Right lung (tissue), 10 donors: ENCODE measurements at places on chromosomes 5 and 9.
A peak's percentile ranks its signal among the peaks of the same experiment; 100 is the strongest.

DNA sequence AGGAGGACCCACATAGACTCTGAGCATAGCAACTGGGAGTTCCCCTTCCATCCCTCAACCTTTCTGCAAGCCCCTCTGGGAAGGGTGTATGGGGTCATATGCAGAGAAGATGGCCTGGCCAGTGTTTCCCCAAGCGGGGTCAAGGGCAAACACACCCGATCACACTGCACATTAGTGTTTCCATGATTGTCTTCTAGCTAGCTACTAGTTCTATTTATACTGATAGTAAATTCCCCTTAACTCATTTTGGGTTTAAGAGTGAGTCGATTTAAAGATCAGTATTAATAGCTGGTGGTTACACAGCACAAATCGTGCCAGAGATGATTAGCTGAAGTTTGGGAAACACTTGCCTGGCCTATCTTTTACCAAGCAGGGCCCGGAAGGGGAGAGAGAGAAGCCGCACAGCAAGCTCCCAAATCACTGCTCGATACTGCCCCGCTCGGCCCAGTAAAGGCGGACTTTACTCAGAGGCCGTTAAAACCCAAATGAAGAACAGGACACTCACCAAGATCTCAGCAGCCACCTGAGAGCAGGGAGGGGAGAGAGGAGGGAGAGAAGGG is 29.4 kb upstream of the TNIP1 start:
- DNase-seq = no peak

- DNase-seq = no peak
Observed at GRCh38 chr5:54761213-54761701, 224.1 kb downstream of the ESM1 start.

- no peak for DNase-seq
Observed at GRCh38 chr5:128778474-128778873, 186.8 kb upstream of the SLC27A6 start.

- DNase-seq = peak; percentile 68
Observed at GRCh38 chr9:121557581-121558447, 58.2 kb upstream of the GGTA1 start.

- no peak for DNase-seq
Observed at GRCh38 chr9:3342159-3342777, 183.5 kb downstream of the RFX3 start.

DNA sequence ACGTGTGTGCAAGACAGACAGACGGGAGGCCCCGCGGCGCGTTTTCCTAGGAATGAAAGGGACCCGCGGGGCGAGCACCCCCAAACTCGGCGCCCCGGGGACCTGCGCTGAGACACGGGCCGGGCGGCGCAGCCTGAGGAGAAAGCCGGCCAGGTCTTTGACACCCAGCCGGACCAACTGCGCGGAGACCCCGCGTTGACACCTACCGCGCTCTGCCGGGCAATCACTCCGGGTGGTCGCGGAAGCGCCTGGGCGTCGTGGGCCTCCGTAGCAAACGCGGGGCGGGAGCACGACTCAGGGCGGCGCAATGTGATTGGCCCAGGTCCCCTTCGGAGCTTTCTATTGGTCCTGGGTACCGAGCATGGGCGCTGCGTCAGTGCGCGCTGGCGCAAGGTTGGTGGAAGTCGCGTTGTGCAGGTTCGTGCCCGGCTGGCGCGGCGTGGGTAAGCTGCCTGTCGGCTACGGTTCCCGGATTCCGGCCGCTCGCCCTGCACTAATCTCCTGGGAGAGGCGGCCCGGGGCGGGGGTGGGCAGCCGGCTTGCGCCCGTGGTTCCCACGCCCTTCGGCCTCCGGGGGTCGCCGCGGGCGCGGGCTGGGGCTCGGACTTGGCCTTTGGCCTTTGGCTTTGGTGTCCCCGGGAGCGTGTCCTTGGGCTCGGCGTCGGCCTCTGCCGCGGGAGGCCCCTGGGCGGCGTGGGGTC is at the start of the genes FASTKD3 and MTRR:
Gene FASTKD3 (minus strand): TSS at position 259 of the 701 bp plus-strand sequence. CDS start 948 bp downstream, outside the sequence.
Gene MTRR (plus strand): TSS at position 376 of the 701 bp plus-strand sequence. CDS start 1,647 bp downstream, outside the sequence.
- peak; percentile 90 for DNase-seq

- no peak for DNase-seq
Observed at GRCh38 chr9:33718987-33719386, 76.4 kb upstream of the PRSS3 start.

GRCh38 chr5:74380193-74380592 is 260.3 kb downstream of the ENC1 start:
- no peak for DNase-seq

DNA sequence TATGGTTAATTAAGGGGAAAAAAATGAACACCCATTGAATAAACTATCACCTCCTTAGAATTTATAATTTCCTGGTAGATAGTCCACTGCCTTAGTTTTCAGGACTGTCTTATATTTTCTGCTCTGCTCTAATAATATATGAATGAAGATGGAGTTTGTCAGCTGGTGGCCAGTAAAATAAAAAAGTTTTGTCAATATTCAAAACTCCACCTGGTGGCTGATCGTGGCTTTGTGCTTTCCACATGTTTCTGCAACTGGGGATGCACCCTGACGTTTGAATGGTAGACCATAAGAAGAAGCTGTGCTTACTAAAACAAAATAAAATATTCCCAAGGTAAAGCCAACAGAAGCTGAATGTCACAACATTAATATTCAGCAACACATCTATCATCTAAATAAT is 286.6 kb upstream of the IZUMO3 start:
- DNase-seq = no peak
